ENCODE measurements at places on chromosomes 12 and 14.

GRCh38 chr14:100306998-100307765 lies 938 bp upstream of the SLC25A29 start:
- peak; percentile 94 for DNase-seq

- DNase-seq, result no peak
These were observed 46.7 kb downstream of the TMCC3 start for GRCh38 chr12:94603434-94604365.

- DNase-seq, result no peak
These were observed 41.9 kb downstream of the JDP2 start for GRCh38 chr14:75469606-75470237.

DNA sequence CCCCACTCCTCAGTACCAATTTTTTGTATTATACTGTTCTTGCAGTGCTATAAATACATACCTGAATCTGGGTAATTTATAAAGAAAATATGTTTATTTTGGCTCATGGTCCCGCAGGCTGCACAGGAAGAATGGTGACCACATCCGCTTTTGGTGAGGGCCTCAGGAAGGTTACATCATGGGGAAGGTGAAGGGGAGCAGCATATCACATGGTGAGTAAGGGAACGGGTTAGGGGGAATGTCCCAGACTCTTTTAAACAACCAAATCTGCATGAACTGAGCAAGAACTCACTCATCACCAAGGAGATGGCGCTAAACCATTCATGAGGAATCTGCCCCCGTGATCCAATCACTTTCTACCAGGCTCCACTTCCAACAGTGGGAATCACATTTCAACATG lies 40.0 kb downstream of the OSBPL8 start:
- DNase-seq, result no peak

GRCh38 chr12:56382611-56383010 lies 20.0 kb upstream of the APOF start:
- DNase-seq, result no peak

DNA sequence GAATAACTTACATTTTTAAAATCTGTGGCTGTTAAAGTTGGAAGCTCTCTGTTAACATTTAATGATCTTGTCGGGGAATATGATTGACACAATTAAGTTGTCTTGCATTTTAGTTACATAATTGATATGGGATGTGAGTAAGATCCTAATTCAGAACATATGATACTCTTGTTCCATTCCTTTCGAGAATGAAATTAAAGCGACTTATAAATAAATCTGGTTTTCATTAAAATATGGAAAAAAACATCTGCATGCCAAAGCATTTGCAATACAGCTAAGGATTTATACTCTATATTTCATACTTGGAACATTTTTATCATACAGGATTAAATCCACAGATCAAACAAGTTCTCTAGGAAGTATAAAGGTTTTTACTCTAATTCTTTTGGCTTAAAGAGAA lies 52.0 kb downstream of the SLC38A6 start:
- DNase-seq, result no peak

GRCh38 chr14:99579120-99579836 lies 24.7 kb downstream of the CCDC85C start:
- DNase-seq, result peak; percentile 35

GRCh38 chr12:78183824-78184223 lies 353.1 kb downstream of the NAV3 start:
- no peak for DNase-seq

GRCh38 chr14:105061428-105062047 lies 3.7 kb downstream of the GPR132 start:
- DNase-seq, result no peak

DNA sequence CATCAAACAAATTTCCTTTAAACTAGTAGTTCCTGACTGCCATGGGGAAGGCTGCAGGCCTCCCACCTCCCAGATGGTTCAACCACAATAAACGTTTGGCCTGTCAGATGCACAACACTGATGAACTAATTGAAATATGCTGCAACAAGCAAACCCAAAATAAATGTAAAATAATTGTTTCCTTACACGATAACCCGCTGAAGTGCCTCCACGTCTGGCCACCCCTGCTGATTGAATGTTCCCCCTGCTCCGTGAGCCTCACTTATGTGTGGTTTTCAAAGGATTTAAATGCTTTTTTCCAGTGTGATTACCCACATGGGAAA lies 8.4 kb downstream of the PITPNM2 start:
- no peak for DNase-seq

DNA sequence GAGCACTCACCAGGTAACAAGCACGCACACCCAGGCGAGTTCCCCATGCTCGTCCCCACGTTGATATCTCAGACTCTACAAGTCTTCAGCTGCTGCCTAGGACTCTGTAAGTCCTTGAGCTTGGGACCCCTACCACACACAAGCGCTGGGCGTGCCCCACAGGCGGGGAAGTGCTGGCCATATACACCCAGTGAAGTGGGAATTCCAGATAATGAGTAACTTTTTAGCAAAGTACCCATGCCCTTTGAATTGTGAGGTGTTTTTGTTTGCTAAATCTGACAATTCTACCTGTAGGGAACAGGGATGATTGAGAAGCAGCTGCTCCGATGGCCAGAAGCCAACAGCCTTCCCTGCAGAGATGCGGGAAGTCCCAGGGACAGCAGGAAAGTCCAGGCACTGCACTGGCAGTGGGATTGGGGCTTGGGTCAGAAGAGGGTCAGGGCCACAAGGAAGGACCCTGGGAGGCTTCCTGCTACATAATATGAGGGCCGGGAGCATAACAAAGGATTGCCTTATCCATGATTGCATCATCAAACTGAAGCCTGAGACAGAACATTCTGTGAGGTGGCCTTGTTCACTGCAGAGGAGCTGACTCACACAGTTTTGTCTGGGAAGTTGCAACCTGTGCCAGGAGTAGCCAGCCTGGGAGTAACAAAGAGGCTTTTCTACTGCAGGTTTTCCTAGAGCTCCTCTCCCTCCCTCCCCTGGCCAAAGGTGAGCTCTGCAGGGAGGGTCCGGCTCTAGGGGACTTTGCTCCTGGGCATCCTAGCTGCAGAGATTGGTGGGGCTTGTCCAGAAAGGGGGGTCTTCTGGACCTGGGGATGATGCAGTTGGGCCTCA lies 13.2 kb upstream of the SERPINA3 start:
- DNase-seq, result no peak

GRCh38 chr14:61528591-61529021 lies 166.7 kb upstream of the HIF1A start:
- no peak for DNase-seq

- no peak for DNase-seq
These were observed 142.7 kb downstream of the EGLN3 start for GRCh38 chr14:33808187-33808586.

DNA sequence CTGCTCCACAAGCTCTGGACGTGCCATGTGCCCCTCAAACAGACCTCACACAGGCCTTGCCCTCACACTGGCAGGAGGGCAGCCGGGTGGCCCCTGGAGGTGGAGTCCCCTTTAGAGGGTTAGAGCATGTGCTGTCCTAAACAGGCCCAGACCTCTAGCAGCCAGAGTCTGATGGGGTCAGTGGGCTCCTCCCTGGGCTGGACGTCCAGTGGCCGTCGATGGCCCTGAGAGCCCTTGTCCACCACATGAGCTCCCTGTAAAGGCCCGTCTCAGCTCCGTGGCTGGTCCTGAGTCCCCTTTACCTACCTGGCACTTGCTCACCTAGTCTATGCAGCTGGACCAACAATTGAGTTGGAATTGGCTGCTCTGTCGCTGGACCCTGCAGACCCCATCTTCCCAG lies 3.8 kb downstream of the TMEM179 start:
- no peak for DNase-seq

DNA sequence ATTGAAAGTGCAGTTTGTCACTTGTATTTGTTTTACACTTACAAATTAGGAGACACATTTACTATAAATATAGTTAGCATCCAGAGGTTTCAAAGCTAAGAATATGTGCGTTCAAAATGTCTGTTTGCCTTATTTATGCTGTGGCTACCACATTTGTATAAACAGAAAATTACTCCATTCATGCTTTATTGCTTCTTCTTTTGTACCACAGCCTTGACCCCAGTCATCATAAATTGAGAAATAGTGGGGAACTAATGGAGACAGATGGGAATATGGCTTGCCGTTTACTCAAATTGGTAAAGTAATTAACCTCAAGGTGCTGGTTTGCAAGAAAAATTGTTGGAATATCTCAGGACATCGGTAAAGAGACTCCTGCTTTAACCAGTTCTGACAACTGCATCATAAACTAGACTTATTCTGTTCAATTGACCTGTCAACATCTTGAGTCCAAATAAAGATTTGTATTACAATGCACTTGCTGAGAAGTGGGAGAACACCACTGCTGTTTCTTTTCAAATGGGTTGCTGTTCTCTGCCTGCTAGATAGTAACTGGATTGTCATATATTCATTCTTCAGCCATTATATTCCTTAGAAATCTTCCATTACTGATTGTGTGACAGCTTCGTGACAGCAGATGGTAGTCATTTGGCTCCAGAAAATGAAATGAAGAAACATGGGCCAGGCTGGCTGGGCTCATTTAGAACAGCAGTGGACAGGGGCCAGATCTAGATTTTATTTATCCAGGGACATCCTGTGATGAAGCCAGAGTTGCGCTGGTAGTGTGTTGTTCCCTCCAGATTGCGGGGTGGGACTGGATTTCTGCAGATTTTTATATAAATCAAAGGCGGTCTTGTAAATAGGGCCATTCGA lies 354.4 kb downstream of the EGLN3 start:
- DNase-seq, result no peak
